ENCODE measurements at places on chromosomes 3 and 15. TPM values are rescaled to one million over a fixed set of nuclear protein-coding genes. Genes with fewer than 3 reads are reported as not detected.

Gene GOLGA6L6
- total RNA-seq = not detected

Gene MEGF11
- not detected for total RNA-seq

Gene FGF7
- total RNA-seq = 55.1 TPM

Gene TMCO5A
- total RNA-seq = not detected

Gene SPSB4
- total RNA-seq = not detected

DNA sequence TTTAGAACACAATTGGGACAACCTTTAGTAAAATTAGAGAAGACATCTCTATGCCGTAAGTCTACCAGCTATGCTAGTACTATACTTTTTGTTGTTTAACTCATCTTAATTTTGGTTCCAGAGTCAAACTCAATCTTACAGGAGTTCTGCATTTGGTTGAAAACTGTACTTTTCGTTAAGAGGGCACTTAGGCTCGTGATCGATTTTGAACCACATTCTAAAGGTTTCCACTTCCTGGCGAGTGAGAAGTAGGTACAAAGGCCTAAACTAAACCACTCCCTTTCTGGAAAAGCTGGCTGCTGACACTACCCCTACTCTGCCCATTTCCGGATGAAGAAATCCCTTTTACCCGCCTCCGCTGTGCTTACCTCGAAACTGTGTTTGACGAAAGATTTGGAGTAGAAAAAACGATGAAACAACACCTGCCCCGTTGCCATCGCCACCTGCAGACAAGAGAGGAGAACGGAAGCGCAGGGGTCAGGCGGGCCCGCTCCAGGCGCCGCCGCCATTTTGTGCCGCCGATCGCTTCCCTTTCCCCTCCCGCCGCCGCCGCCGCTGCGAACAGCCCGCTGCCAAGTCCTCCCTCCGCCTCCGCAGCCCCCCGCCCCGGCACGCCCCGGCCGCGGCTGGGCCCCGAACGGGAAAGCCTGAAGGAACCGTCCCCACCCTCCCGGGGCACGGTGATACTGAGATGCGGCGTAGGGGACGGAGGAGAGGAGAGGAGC is 748 bp downstream of the CCNL1 start:
- H3K4me1 ChIP-seq = peaks cover 55% of the 10 kb centered on the region
- no peaks in the 10 kb centered on the region for H3K27me3 ChIP-seq
- H3K27ac ChIP-seq = peak overlapping the region; percentile 100
- peak; percentile 92 for DNase-seq
- H3K36me3 ChIP-seq = peaks cover 46% of the 10 kb centered on the region
- H3K4me3 ChIP-seq = peak overlapping the region; percentile 66

DNA sequence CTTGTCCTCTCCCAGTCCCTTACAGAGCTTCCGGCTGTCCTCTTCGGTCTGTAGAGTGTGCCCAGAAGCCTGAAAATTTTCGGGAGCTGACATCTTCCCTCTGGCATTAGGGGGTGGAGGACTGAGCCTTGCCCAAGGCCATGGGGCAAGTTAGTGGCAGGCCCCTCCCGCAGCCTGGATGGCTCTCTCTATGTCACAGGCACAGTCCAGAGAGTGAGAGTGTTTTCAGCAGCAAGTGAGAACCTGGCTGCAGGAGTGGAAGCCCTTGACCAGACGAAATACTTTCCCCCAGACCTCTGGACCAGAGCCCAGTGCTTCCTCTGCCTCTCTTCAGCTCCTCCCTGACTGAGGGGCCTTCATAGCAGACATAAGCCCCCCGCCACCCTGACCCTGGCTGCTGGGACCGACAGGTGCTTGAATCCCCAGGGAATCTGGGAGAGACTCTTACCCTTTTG is 50.5 kb upstream of the SEC22A start:
- H3K27me3 ChIP-seq = no peaks in the 10 kb centered on the region
- peaks cover 95% of the 10 kb centered on the region for H3K36me3 ChIP-seq
- DNase-seq = no peak
- H3K4me3 ChIP-seq = no peak overlapping the region
- H3K4me1 ChIP-seq = peaks cover 18% of the 10 kb centered on the region
- H3K27ac ChIP-seq = no peak overlapping the region

DNA sequence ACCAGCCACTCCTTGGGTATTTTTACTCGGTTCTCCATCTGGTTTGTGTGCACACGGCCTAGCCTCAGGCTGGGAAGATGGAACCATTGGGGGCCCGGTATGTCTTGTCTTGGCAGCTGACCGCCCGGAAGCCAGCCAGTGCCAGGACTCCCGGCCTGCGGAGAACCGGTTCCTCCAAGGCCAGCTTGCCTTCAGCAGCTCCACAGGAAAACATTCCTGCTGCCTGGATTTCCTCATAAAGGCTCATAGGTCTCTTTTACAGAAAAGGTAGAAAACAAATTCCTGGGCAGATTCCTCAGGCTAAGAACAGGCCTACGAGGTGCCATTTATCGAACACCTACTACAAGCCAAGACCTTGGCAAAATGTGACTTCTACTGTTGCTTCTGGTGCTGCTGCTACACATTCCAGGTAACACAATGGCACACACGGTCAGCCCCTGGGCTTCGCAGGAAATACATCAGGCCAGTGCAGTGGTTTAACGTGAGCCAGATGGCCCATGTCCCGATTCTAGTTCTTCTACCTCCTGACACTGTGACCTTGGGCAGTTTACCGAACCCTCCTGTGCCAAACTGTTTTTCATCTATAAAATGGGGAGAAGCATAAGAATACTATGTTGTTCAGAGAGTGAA is 141.8 kb downstream of the OPA1 start:
- no peak overlapping the region for H3K4me3 ChIP-seq
- no peaks in the 10 kb centered on the region for H3K27me3 ChIP-seq
- H3K27ac ChIP-seq = no peak overlapping the region
- DNase-seq = no peak
- H3K4me1 ChIP-seq = no peaks in the 10 kb centered on the region

- no peak overlapping the region for H3K27ac ChIP-seq
- H3K27me3 ChIP-seq = no peaks in the 10 kb centered on the region
- H3K36me3 ChIP-seq = peaks cover 34% of the 10 kb centered on the region
- DNase-seq = no peak
- peaks cover 35% of the 10 kb centered on the region for H3K4me1 ChIP-seq
Observed at GRCh38 chr15:34986326-34986725, 1.8 kb downstream of the ZNF770 start.
